CD8-positive, alpha-beta T cell (primary cell): ENCODE measurements at places on chromosomes 4 and X.

DNA sequence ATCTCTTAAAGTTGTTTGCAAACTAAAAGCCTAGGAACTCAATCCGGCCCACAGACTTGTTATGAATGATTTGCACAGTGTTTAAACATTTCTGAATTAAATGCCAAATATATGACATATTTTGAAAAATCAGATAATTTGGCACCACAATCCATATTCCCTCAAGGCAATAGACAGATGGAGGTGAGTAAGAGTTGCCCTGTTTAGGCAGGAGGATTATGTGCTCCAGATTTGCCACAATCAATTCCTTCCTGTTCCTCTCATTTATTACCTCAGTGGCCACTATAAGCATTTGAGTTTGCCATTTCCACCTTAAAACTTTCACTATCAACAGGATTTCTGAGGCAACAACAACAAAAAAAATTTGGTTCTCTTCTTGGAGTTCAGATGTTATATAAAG is 18.7 kb downstream of the UBA6 start:
- DNase-seq, result no peak

DNA sequence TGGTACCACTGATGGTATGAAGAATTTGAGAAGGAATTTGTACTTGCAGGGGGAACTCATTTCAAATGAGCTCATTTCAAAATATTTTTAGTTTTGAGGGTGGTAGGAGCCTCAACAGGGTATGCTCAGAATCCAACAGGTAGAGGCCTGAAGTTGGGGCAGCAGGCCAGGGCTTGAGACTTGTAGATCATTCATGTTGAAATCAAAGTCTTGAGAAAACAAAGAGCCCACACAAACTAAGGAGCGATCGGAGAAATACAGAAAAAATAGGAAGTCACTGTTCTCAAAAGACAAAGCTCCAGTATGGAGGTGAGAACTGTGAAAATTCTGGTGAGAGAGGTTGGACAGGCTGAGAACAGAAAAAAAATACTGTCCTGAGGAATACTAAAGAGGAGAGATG is 979 bp upstream of the SLC9A6 start:
- DNase-seq, result no peak

GRCh38 chr4:133320576-133321170 is 171.6 kb downstream of the PCDH10 start:
- no peak for DNase-seq

DNA sequence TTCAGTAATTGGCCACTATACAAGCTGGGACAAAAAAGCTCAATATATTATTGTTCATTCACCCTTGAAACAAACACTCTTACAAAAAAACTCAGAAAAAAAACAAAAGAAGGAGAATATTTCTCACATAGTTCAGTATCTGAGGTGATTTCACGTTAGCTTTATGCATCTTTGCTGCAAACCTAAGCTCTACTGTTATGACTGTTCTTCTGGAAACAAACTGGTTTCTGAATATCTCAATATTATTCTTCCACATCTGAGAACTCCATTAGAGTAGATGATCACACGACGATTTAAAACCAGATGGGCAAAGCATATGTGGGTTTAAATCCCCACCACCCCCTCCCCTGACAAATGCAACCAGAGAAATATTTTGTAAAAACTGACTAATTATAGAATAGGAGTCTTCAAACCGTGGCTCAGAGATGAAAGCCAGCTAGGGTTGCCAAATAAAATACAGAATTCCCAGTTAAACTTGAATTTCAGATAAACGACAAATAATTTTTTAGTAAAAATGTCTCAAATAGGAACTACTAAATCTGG is 182.0 kb upstream of the FAM241A start:
- DNase-seq, result no peak

DNA sequence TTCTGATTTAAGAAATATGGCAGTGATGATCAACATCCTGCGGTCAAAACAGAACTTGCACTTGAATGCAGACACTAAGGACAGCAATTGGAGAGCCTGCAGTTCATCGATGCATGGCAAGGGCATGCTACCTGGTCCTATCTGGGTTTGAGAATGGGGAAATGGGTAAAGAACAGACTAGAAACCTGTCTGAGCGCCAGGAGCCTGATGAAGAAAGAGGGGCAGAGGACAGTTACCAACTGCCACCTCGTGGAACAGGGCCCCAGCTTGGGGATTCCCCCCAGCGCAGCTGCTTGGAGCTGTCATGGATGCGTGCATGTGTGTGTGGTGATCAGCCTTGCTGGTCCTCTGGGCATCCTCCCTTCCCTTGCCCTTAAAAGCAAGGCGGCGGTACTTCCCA is 30.2 kb upstream of the NKRF start:
- DNase-seq, result no peak

DNA sequence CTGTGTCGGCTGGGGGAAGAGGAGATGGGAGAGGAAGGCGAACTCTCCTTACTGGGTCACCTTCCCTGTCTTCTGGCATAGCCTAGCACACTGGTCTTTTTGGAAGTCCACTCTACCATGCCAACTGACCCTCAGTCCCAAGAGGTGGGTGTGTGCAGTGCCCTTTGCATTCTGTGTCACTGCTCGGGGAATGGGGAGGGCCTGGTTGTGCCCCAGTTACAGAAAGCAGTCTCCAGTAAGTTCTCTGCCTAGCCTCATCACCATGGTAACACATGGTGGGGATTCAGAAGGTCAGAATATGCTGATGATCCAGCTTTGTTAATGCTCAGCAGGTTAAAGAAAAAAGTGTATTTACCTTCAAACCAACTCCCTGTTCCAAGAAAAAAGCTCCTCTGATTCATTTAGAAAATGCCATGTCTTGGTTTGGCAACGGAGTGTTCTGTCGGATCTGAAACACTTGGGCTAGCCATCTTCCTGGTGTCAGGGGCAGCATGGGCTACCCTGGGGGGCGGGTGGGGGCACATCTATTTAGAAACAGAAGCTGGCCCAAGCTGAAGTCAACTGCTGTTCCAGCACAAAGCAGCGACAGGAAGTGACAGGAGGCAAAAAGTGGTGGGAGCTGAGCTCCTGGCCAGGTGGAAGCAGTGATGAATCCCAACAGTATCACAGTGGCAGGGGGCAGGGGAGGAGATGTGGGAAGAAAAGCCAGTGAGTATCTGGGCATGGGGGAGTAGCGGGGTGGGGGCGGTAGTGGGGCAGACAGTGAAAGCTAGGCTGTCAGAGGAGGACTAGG is 37.0 kb downstream of the NSG1 start:
- DNase-seq, result no peak
